ENCODE measurements at places on chromosomes 5 and 9.

GRCh38 chr5:122908662-122909061 lies 63.2 kb downstream of the SNX24 start:
- DNase-seq = no peak

DNA sequence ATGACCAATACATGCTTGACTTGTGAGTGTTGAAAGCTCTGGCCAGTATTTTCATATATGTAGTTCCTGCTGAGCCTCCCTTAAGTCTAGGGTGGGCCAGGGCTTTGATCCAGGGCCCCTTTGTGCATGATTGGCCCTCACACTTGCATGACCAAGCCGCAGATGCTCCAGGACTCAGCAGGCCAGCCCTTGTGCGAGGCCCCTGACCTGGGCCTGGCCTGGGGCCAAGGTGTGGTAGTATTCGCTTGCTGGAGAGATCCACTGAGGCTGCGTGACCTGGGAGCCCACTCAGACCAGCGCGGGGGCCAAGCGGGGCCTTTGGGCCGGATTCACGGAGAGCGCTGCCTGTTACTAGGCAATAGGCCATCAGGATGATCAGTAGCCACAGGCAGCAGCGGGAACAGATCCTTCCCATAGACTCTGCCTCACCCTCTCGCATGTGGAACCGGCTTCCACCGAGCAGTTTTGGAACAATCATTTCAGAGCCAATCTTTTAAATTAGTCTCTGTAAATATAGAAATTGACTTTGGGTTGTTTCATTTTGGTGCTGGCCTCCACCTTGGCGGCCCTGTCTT lies 79.0 kb upstream of the PTCH1 start:
- peak; percentile 19 for DNase-seq

- no peak for DNase-seq
Observed at GRCh38 chr9:116713271-116713670, 26.2 kb downstream of the TRIM32 start.

- no peak for DNase-seq
Observed at GRCh38 chr5:181118369-181118768, 12.6 kb downstream of the OR2V1 start.

DNA sequence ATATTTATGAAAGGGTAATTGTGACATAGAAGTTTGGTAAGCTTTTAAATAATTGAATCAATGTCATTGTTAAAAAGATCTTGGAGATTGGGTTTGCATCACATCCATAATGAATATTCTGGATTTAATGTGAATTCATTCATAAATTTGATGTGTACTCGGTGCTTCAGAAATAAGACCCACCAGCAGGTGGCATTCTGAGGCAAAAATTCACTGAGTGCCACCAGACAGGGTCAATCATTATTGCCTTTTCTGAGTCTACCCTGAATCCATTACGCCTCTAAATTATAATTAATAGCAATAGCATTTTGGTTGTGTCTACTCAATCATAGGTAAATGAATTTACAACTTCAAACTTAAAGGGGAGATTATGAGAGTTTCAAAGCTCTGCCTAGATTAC lies 1.0 kb downstream of the TRPC7 start:
- no peak for DNase-seq

DNA sequence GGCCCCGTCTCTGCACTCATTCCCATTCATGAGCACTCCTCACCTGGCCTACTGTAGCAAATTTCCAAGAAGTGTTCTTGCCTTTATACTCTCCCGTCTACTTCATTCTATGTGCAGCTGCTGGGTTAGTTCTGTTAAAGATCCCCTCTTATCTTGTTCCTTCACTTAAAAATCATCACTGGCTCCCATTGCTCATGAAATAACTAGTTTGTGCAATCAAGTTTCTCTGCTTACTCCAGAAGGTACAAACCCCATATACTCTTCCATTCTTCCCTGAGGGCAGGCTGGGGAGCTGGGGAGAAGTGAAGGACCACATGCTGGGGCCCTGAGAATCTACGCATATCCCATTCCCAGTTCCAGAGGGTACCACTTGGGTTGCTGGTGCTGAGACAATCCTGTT lies 84.4 kb upstream of the KLF9 start:
- DNase-seq = no peak

DNA sequence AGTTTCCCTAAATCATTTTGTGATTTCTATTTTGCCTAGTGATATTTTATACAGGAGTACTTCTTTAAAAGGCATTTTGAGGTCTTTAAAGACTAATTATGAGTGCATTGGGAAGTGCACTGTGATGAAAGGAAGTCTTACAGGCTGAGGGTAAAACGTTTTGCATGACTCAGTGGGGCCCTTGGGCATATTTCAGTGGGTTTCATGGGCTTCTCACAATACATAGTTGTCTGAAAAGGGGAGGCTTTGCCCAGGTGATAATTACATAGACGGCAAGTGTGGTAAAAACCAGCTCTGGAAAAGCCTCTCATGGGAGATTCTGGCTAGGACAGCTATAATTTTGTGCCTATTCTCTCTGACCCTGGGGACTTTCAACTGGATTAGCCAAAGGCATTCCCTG lies 387.2 kb downstream of the ARHGEF28 start:
- DNase-seq = no peak

DNA sequence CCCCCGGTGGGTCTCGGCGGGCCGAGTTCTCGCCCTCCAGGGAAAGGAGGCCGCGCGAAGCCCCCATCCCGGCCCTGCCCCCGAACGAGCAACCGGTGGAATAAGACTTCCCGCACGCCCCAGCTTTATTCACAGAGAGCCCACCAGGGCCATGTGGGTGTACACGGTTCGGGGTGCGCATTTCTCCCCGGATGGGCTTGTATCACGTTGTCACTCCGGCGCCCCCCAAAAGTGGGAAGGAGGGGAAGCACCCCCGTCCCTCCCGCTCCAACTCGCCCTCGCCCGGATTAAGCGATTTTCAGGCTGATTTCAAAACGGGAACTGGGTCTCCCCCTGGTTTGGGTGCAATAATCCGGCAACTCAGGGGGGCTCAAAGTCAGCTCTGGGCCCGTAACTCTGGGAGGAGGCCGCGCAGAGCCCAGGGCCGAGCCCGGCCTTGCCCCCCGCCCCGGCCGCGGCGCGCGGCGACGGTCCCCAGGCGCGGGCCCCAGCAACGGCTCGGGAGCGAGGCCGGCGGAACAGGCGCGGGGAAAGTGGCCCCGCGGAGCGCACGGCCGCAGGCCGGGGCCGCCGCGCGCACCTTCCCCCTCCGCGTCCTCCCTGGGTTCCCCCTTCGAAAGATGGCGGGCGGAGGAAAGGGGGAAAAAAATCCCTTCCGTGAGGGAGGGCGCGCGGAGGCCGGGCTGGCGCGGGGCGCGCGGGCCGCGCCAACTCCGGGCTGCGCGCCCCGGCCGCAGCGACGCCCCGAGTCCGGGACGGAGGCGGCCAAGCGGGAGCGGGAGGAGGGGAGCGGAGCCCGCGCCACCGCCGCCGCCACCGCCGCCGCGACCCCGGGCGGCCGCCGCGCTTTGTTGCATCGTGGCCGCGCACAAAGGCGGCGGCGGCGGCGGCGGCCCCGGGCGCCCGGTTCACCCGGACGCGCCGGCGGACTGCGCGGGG lies 644 bp downstream of the BRD3 start:
- DNase-seq = no peak

DNA sequence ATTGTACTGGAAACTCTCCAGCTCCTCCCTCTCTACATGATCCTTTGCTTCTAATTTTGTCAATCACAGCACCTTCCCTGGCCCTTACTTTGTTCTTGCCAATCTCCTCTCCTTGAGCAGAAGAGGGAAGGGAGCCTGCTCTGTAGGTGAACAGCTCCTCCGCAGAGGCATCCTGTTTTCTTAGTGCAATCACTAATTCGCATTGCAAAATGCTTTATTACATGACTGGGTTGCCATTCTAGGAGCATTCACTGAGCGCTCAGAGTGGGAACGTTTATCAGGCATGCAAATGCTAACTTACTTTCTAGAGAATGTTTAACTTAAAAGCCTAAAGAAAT lies 416 bp upstream of the SNX18 start:
- no peak for DNase-seq

DNA sequence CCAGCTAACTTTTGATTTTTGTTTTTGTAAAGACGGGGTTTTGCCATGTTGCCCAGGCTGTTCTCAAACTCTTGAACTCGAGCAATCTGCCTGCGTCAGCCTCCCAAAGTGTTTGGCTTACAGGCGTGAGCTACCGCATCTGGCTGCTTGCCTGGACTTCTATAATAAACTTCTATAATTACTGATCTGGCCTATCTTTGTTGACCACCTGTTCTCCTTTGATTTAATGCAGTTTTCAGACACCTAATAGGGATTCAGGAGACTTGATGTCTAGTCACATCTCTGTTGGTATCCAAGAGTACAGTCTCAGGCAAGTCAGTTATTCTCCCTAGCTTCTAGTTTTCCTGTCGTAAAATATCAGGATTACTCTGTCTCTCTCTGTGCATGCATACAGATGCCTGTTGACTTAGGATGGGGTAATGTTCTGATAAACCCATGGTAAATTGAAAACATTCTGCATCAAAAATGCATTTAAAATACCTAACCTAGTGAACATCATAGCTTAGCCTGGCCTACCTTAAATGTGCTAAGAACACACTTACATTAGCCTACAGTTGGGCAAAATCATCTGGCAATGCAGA lies 51.5 kb upstream of the NR3C1 start:
- no peak for DNase-seq

- no peak for DNase-seq
Observed at GRCh38 chr5:133309166-133309795, 257.5 kb downstream of the HSPA4 start.

- no peak for DNase-seq
Observed at GRCh38 chr9:120438111-120438510, 141.9 kb downstream of the CDK5RAP2 start.

- DNase-seq = no peak
Observed at GRCh38 chr5:77560677-77561263, 68.7 kb upstream of the WDR41 start.

GRCh38 chr5:34728236-34728635 lies 72.1 kb downstream of the RAI14 start:
- no peak for DNase-seq

DNA sequence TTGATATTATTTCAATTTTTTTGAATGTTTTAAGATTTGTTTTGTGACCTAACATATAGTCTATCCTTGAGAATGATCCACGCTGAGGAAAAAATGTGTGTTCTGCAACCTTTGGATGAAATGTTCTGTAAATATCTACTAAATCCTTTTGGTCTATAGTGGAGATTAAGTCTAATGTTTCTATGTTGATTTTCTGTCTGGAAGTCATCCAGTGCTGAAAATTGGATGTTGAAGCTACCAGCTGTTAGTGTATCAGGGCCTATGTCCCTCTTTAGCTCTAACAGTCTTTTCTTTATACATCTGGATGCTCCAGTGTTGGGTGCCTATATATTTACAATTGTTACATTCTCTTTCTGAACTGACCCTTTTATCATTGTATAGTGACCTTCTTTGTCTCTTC lies 422.3 kb downstream of the TMEM232 start:
- no peak for DNase-seq

GRCh38 chr9:6215562-6215961 lies at the start of gene IL33:
IL33 (plus strand) TSS chr9:6215807; CDS start chr9:6241695, 25,888 bp downstream.
- DNase-seq = peak; percentile 23

DNA sequence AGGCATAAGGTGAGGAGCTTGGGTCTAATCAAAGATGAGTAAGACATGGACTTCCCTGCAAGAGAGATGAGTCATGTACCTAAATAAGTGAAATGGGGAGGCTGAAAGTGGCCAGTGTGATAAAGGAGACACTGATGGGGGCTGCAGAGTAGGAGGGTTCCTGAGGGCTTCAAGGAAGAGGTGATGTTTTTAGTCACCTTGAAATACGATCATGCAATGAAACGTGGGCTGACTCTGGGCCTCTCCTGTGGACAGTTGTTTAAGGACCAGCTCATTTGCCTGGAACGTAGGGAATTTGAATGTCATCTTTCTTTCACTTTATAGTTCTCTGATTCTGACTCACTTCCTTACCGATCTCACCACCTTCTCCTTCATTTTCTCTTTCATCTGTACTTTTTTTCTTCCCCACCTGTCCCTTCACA lies 49.6 kb upstream of the CPLX2 start:
- DNase-seq = no peak

- DNase-seq = no peak
Observed at GRCh38 chr9:88905506-88905905, 85.8 kb upstream of the S1PR3 start.

- DNase-seq = no peak
Observed at GRCh38 chr9:30815585-30815984, 1568.9 kb upstream of the ACO1 start.

GRCh38 chr5:65047948-65048690 lies 279.4 kb downstream of the CWC27 start:
- no peak for DNase-seq

DNA sequence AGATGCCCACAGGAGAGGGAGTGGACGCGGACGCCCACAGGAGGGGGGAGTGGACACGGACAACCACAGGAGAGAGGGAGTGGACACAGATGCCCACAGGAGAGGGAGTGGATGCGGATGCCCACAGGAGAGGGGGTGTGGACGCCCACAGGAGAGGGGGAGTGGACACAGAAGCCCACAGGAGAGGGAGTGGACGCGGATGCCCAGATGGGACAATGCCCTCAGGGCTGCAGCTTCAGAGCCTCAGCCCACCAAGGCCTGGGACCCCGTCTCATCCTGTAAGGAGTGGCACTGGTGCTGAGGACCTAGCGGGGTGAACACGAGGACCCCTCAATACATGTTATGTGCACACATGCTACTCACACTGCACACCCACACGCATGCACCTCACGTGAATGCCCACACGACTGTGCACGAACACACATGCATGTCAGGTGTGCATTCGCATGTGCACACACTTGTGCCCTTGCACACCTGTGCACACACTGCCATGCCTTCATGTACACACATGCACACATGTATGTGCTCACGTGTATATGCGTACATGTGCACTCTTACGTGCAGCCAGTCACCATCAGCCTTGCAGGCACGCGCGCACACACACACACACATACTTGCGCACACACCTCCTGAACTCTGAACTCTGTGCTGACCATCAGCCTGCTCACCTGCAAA lies 34.8 kb downstream of the SLC6A18 start:
- DNase-seq = no peak

DNA sequence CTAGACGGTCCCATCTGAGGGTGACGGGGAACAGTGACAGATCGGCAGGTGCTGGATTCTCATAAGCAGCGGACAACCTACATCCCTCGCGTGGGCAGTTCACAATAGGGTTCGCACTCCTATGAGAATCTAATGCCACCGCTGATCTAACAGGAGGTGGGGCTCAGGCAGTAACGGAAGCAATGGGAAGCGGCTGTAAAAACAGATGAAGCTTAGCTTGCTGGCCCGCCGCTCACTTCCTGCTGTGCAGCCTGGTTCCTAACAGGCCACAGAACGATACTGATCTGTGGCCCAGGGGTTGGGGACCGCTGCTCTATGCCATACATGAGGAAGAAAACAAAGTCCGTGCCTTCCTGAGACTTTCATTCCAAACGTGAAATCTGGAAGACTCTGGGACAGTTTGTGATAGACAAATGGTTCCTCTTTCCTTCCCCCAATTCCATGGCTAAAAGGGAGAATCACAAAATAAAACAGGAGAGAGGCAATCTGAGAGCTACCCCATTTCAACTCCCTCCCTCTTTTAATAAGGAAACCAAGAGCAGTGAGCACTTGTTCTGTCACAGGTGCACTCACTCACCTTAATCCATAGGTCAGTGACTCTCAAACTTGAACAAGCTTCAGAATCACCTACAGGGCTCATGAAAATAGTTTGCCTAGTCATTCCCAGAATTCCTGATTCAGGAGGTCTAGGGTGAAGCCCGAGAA lies 12.1 kb downstream of the PDCL start:
- DNase-seq = no peak

Data from testis (tissue), 5 donors.